Omental fat pad (tissue), 4 donors: ENCODE measurements at places on chromosomes 3 and 15.

DNA sequence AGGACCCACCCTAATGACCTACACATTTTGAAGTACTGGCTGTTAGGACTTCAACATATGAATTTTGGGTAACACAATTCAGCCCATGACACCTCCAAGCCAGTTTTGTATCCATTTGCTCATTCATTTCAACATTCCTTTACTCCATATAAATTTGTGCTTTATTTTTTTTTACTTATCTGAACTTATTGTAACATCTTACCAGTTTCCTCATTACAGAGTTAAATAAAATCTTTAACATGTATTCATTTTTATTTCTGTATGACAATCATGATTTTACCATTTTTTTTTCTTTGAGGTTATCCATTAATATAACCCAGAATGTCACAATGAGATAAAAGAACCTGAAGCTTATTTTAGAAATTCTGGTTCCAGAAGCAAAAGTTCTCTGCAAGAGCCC, 48.0 kb upstream of the ATP1B3 start:
- no peak for DNase-seq

DNA sequence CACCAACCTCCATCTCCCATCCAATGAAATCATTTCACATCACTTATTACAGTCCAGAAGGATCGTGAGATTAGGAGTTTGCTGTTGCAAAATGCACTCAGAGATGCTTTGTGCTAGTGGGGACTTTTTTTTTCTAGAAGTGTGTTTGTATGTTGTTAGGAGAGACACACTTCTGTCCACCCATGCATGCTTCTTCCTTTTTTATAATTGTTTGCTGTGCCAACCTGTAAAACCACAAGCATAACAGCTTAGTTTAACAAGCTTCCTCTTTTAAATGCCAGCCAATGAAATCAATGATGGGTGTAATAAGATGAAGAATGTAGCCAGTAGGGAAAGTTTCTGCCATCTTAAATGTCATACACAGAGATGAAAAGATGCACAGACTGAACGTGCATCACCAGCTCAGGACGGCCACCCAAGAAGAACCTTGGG, 305.6 kb upstream of the STT3B start:
- no peak for DNase-seq

- DNase-seq = no peak
These were observed 4.6 kb upstream of the TPRG1 start for GRCh38 chr3:189167027-189167766.

DNA sequence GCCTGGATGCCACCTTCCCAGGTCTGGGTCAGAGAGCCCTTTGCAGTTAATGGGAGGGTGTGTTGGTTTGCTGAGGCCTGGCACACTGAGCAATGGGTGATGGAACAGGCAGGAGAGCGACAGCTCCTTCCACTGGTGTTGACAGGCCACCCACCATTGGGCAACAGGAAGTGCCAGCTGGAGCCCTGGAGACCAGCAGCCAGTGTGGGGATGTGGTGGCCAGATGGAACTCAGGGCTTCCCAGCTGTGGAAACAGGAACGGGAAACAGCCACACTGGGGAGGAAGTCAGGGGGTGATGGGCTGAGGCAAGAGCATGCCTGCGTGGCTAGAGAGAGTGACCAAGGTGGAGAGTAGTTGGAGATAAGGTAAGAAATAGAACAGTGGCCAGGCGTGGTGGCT, 9.3 kb downstream of the PSTPIP1 start:
- no peak for DNase-seq

DNA sequence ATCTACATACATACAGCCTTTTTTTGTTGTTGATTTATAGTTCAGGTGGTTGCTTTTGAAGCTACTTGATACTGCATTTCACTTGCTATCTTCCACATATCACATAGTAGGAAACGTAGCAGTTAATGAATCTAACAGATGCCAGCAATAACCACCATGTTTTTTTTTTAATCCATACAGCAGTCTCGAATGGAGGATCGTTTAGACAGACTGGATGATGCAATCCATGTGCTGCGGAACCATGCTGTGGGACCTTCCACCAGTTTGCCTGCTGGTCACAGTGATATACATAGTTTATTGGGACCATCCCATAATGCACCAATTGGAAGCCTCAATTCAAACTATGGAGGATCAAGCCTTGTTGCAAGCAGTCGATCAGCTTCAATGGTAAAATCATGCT, 123.2 kb upstream of the CGNL1 start:
- DNase-seq = no peak

DNA sequence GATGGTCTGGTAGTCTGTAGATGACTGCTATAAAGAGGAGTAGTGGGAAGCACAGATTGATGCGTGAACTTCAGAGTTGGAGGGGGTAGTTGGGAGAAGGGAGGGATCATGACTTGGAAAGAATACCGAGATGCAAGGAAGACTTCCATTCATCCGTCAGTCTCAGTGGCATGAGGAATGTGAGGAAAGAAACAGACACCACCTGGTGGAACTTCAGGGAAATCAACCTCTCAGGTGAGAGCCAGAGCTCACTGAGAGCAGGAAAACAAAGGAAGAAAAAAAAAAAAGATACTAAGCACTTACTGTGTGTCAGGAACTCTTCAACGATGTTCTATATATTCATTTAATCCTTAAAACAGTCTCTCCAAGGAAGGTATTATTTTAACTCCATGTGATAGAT, 172.4 kb downstream of the OXSM start:
- no peak for DNase-seq

- DNase-seq = no peak
These were observed 78.1 kb downstream of the STT3B start for GRCh38 chr3:31610700-31611275.

GRCh38 chr3:134988666-134989065, 193.6 kb downstream of the EPHB1 start:
- no peak for DNase-seq

DNA sequence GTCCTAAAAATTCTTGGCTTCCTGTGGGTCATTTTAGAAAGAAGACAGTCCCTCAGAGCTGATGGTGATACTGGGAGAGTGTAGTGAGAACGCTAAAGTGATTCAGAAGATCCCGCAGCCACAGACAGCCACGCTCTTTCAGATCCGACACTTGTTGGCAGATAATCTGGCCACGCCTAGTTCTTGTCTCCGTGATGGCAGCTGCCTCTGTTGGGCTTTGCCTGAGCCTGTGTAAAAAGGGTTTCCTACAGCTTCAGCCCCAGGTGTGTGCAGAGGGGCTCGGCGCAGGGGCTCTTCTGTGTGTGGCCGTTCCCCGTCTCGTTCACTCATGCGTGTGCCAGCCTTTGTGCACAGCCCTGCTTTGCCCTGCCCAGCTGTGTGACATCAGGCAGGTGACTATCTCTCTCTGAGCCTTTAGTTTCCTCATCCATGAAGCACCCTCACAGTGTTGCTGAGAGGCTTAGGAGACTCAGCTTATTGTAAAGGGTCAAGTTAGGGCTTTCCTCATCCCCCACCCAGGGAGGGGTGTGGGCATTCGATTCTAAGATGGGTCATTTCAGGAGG, 6.3 kb downstream of the IRAK2 start:
- no peak for DNase-seq

DNA sequence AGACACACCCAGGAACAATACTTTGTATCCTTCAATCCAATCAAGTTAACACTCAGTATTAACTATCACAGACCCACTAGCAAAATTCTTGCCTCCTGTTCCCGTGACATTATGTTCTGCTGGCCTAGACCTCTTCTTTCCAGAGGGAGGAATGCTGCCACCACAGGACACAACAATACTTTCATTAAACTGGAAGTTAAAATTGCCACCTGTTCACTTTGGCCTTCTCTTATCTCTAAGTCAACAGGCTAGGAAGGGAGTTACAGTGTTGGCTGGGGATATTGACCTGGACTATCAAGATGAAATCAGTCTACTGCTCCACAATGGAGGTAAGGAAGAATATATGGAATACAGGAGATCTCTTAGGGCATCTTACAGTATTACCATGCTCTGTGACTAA, 1000.4 kb upstream of the GBE1 start:
- no peak for DNase-seq

GRCh38 chr3:98956008-98956407, 54.5 kb upstream of the DCBLD2 start:
- DNase-seq = no peak

DNA sequence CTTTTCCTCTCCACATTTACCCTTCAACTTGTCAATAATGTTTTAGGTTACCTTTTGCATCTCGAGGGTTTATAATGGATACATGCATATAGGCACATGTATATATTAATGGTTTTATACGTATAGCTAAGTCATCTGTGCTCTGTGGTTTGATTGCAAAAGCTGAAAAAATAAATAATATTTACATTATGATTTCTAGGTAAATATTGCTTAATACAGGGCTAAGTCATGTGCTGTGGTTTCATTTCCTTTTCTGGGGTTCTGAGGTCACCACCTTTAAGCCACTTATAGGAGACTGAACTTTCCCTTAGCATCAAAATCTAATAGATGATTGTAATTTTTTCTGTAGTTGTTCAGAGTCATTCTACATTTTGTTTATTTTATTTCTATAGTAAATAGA, 33.1 kb downstream of the LPP start:
- DNase-seq = no peak

GRCh38 chr3:30498587-30498967, 107.8 kb upstream of the TGFBR2 start:
- no peak for DNase-seq

DNA sequence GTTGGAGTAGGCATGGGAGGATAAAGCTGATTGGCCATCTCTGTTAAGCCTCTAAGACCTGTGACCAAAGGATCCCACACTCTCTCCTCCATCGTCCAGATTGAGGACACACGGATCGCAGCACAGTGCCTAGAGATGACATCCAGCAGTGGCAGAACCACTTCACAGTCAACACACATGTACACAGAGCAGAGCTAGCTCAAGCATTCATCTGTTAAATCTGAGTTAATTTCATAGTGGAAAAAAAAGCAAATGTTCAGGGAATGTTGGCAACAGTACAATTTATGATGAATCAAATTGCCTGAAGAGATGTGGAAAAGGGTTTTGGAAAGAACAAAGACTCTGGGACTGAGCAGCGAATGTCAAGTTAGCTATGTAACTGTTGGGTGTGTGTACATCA, 108.1 kb upstream of the PLAAT1 start:
- no peak for DNase-seq

- no peak for DNase-seq
These were observed 81.5 kb downstream of the SLC25A26 start for GRCh38 chr3:66302288-66302687.

GRCh38 chr3:134340982-134341365, 33.3 kb downstream of the AMOTL2 start:
- DNase-seq = no peak

- DNase-seq = no peak
These were observed 46.1 kb downstream of the SLC9C1 start for GRCh38 chr3:112247900-112248299.

GRCh38 chr3:24598695-24599470, 104.2 kb upstream of the THRB start:
- no peak for DNase-seq

GRCh38 chr15:50117431-50118027, 1.5 kb downstream of the ATP8B4 start:
- DNase-seq = no peak

GRCh38 chr3:34934660-34935059, 704.7 kb upstream of the ARPP21 start:
- no peak for DNase-seq

- no peak for DNase-seq
These were observed 7.6 kb downstream of the CNBP start for GRCh38 chr3:129176051-129176450.

DNA sequence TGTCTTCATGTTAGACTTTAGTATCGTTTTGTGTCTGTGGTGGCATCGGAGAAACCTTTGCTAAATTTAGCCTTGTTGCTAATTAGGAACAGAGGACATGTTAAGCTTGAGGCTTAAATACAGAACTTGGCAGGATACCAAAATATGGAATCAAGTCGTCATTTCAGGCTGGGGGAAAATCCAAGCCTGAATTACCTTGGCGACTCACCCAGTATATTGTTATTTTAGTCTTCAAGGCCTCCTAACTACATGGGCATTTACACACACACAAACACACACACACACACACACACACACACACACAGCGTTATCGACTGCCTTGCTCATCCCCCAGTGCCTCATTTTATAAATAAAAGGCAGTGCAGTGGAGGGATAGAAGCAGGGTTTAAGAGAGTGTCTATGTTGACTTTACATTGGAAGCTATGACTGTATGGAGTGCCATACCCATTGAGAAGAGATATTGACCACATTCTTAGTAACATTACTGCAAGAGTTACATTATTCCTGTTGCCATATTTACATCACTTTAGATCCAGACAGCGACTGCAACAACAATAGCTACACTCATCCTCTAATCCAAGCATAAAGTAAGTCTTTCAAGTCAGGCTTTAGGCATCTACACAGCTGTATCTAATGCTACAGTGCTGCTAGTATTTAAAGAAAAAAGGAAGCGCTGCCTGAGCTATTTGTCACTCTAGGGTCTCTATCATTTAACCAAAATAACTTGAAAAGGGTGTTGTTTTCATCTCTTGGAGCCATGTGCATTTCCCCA, 210.8 kb upstream of the SEMA6D start:
- no peak for DNase-seq

- no peak for DNase-seq
These were observed 9.1 kb upstream of the SKIC8 start for GRCh38 chr15:78308422-78309032.

DNA sequence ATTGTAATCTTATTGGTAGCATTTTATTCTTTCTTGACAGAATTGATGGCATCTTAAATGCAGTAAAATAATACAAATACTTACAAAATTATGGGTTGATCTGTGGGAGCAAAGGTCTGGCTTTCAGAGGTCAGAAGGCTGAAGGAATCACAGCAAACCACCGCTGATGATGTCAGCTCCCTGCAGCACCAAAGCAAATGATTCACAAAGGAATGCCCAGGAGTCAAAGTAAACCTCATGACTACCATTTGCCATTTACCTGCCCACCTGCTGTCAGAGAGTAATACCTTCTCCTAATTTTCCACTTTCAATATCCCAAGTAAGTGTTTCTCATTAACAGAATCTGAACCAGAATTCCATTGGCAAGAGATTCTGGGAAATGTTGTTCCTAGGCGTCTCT, 46.1 kb downstream of the CPA3 start:
- no peak for DNase-seq

DNA sequence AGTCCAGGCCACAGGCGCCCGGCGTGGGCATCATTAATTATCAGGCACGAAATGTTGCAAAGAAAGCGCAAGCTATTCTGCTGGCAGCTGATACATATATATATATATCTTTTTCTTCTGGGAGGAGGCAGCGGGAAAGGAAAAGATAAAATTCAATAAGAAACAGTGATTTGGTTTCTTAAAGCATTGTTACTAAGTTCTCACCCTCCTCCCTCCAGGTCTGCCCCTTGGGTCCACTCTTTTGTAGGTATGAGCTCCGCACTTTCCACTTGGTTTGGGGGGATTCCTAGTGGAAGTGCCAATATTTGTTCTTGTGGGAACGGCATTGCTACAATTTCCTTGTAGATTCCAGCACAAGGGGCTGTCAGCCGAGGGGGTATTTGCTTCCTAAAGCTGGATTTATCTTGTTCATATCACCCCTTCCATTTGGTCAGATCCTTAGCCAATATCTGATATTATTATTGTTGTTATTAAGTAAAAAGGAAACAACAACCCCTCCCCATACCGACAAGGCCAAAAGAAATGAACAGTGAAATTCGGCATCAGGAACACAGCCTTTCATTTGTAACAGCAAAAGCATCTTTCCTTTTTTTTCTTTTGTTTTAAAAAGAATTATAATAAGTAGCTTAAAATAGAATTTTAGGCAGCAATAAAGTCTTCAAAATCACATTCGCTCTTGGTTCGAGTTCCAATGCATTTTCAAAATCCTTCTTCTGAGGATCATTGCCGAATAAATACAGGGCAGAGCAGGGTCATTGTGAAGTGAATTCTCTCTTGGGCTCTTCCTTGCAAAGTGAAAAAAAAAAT, 15.6 kb downstream of the ZIC1 start:
- no peak for DNase-seq

- no peak for DNase-seq
These were observed 25.2 kb downstream of the EXD1 start for GRCh38 chr15:41205315-41205714.
